ENCODE measurements at places on chromosomes 2 and 18.
A peak's percentile ranks its signal among the peaks of the same experiment; 100 is the strongest.

- peak; percentile 53 for DNase-seq
Observed at GRCh38 chr18:76923485-76924085, 101.2 kb downstream of the ZNF236 start.

- DNase-seq, result no peak
Observed at GRCh38 chr2:128041561-128041960, 13.7 kb upstream of the SAP130 start.

GRCh38 chr2:6627316-6627715 is 238.4 kb downstream of the CMPK2 start:
- DNase-seq, result no peak

GRCh38 chr2:74584088-74584645 is 29.6 kb downstream of the DOK1 start:
- no peak for DNase-seq

DNA sequence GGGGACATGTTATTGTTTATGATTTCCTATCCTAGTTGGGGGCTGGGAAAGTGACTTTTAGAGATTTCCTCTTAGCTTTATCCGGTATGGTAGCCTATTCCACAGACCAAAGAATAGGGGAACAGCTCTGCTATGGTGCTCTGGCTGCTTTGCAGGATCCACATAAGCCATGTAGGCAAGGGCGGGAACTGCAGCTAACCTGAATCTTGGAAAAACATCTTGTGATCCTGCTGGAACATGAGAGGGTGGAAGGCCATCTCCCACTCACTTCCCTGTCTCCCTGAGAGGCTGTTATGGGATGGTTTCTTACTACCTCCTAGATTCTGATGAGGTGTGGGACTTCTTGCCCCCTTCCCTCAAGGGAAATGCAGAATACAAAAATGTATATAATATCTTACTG is 2.0 kb upstream of the DARS1 start:
- DNase-seq, result no peak

DNA sequence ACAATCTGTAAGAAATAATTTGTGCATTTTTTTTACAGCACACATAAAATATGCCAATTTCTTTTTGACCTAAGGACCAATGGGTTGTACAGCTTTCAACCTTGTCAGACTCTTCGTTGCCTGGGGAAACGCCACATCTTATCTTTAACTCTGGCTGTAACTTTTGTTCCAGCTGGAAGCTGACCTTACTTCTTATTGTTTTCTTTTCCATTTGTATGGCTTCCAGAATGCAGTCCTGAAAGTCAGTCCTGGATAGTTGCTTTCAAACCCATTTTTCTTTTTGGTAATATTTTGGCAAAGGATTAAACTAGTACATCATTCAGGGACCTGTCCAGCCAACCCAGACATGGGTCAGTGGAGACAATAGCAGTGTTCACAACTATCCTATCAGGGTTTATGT is 686.5 kb upstream of the CDH2 start:
- no peak for DNase-seq
